Cardiac septum (tissue), 1 donor: ENCODE measurements at places on chromosomes 3 and 15. TPM values are rescaled to one million over a fixed set of nuclear protein-coding genes. Genes with fewer than 3 reads are reported as not detected.

- DNase-seq = no peak
These were observed 3.4 kb upstream of the HGD start for GRCh38 chr3:120685411-120685810.

- DNase-seq = no peak
These were observed at the start of gene SUSD5 for GRCh38 chr3:33218446-33219174. Gene SUSD5 (minus strand): TSS chr3:33218810. CDS start chr3:33218797, 13 bp downstream.

Gene CSPG4
- 21.3 TPM for total RNA-seq

Gene LAMB2
- 788 TPM for total RNA-seq

Gene PRICKLE2
- 12.4 TPM for total RNA-seq

Gene MOBP
- total RNA-seq = 0.08 TPM
